Transverse colon (tissue), 4 donors: ENCODE measurements at places on chromosomes 11 and 22. TPM values are rescaled to one million over a fixed set of nuclear protein-coding genes. Genes with fewer than 3 reads are reported as not detected.

The TMEM191B gene
- total RNA-seq: 49.2 TPM

DNA sequence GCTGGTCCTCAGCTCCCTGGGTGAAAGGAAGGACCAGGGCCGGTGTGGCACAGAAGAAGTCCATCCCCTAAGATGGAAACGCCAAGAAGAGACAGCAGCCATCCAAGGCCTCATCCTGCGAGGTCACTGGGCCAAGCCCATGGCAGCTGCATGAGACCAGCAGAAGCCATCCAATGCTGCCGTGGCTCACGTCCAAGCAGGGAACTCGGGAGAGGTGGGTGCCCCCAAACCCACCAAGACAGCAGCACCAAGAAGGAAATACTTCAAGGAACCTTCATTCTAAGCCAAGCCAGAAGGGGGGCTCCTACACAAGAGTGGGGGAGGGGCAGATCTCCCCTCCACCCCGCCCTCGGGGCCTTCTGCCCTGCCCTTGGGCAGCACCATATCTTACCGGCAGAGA is 49.6 kb downstream of the IGSF9B start:
- H3K27me3 ChIP-seq: no peaks in the 10 kb centered on the region
- no peak overlapping the region for H3K4me3 ChIP-seq
- H3K27ac ChIP-seq: no peak overlapping the region
- H3K4me1 ChIP-seq: no peaks in the 10 kb centered on the region

GRCh38 chr11:77211040-77211451 is 83.0 kb downstream of the MYO7A start:
- no peak for DNase-seq
- no peaks in the 10 kb centered on the region for H3K27me3 ChIP-seq
- no peak overlapping the region for H3K27ac ChIP-seq
- H3K4me1 ChIP-seq: no peaks in the 10 kb centered on the region
- H3K36me3 ChIP-seq: no peaks in the 10 kb centered on the region
- H3K4me3 ChIP-seq: no peak overlapping the region

The OR5A1 gene
- not detected for total RNA-seq

GRCh38 chr22:19760951-19761724 is 560 bp downstream of the TBX1 start:
- peak overlapping the region; percentile 24 for H3K4me3 ChIP-seq
- H3K27ac ChIP-seq: no peak overlapping the region
- H3K27me3 ChIP-seq: peaks cover 93% of the 10 kb centered on the region

- peaks cover 50% of the 10 kb centered on the region for H3K4me1 ChIP-seq
- H3K36me3 ChIP-seq: no peaks in the 10 kb centered on the region
- H3K4me3 ChIP-seq: no peak overlapping the region
These were observed 37.9 kb upstream of the PRR5 start for GRCh38 chr22:44664149-44664548.

DNA sequence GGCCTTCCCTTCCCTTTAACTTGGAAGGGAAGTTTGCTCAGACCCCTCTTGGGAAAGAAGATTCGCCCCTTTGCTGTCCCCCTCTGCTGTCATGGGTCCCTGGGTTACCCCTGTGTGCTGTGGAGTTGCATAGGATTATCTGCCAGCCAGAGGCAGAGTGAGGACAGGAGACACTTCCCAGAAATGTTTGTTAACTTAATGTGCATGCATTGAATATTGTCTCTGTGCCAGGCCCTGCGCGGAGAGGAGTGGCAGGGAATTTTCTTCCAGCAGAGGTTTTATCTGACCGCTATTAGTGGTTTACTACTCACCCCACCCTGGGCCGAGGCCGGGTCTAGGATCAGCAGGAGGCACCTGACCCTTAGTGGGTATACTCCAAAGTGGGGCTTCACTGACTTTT is 894.8 kb downstream of the TBC1D22A start:
- H3K4me1 ChIP-seq: no peaks in the 10 kb centered on the region
- no peak overlapping the region for H3K27ac ChIP-seq
- no peak for DNase-seq
- H3K4me3 ChIP-seq: no peak overlapping the region
- H3K27me3 ChIP-seq: no peaks in the 10 kb centered on the region

GRCh38 chr11:8605971-8606563 is 12.0 kb upstream of the STK33 start:
- H3K4me1 ChIP-seq: no peaks in the 10 kb centered on the region
- DNase-seq: no peak

DNA sequence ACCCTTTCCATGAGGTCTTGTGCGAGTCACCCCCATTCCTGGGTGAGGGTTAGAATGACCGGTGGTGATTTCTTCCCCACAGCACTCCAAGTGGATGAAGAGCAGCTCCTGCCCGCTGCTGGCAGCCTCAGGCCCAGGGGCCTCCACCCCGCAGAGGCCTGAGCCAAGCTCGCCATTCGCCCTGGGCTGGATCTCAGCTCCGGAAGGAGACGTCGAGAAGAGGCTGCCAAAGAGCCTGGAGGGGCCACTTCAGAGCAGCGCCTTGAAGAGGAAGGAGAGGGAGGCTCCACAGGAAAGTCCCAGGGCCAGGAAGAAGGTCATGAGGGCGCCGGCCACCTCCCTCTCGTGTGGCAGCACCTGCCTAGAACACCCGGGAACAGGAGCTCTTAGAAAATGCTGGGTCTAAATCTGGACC is 8.4 kb downstream of the SLC29A2 start:
- H3K4me3 ChIP-seq: no peak overlapping the region
- no peak for DNase-seq
- H3K27ac ChIP-seq: no peak overlapping the region
- no peaks in the 10 kb centered on the region for H3K4me1 ChIP-seq
- H3K36me3 ChIP-seq: no peaks in the 10 kb centered on the region

DNA sequence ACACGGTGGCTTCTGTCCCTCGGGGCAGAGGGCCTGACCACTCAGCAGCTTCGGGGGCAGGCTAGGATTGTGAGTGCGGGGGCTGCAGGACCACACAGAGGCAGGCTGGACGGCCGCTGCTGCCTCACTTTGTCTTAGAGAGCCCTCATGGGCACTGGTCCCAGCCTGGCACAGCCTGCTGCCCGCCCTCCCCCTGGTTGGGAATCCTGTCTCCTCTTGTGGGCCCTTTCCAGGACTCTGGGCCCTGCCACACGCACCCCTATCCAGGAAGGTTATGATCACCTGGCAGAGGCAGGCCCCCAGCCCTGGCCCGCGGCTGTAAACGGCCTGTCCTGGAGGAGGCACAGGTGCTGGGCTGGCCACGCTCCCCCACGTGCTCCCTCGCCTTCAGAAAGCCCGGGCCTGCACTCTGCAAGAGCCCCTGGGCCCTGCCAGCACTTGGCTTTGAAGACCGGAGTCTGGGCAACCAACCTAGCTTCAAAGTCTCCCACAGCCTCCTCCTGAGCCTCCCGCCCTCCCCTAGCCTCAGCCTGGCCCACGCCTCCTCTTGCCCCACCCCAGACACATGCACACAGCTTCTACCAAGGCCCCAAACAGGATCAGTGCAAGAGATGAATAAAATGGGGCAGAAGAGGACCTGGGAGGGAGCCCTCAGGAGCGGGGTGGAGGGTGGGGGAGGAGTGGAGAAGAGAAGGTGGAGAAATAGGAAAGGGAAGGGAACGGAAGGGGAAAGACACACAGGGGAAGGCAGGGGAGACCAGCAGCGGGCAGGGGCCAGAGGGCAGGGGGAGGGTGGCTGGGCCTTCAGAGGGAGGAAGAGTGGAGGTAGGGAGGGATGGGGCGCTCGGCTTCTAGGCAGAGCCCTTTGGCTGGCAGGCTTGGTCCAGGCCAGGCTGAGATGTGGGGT is 31.0 kb downstream of the SYT7 start:
- H3K36me3 ChIP-seq: no peaks in the 10 kb centered on the region
- no peak for DNase-seq
- H3K4me1 ChIP-seq: no peaks in the 10 kb centered on the region
- peaks cover 56% of the 10 kb centered on the region for H3K27me3 ChIP-seq

- no peaks in the 10 kb centered on the region for H3K27me3 ChIP-seq
- H3K36me3 ChIP-seq: no peaks in the 10 kb centered on the region
- H3K27ac ChIP-seq: no peak overlapping the region
- DNase-seq: no peak
- no peak overlapping the region for H3K4me3 ChIP-seq
These were observed 55.8 kb downstream of the MS4A13 start for GRCh38 chr11:60570970-60571369.

DNA sequence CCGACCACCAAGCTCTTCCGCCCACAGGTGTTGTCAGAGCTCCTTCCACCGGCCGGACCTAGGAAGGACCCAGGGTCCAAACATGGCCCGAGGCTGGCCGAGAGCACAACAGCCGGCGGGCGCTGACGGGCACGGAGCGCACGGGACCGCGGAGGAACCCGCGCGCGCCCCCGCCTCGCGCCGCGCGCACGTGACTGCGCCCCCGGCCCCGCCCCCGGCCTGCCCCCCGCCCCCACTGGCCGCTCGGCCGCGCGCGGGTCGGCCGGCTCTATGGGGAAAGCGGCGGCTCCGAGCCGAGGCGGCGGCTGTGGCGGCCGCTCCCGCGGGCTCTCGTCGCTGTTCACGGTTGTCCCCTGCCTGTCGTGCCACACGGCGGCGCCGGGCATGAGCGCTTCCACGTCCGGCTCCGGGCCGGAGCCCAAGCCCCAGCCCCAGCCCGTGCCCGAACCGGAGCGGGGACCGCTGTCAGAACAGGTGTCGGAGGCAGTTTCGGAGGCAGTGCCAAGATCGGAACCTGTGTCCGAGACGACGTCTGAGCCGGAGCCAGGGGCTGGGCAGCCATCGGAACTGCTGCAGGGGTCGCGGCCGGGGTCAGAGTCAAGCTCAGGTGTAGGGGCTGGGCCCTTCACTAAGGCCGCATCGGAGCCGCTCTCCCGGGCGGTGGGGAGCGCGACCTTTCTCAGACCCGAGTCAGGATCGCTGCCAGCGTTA is at the start of gene OSBP2:
Gene OSBP2, plus strand, starts transcription at position 235 of the 711 bp plus-strand sequence. Its CDS starts 36 bp downstream, at position 271.
- peaks cover 10% of the 10 kb centered on the region for H3K4me1 ChIP-seq
- peak within 1 kb of the TSS; percentile 66 for H3K4me3 ChIP-seq
- DNase-seq: peak; percentile 56
- H3K36me3 ChIP-seq: no peaks in the 10 kb centered on the region
- no peaks in the 10 kb centered on the region for H3K27me3 ChIP-seq

DNA sequence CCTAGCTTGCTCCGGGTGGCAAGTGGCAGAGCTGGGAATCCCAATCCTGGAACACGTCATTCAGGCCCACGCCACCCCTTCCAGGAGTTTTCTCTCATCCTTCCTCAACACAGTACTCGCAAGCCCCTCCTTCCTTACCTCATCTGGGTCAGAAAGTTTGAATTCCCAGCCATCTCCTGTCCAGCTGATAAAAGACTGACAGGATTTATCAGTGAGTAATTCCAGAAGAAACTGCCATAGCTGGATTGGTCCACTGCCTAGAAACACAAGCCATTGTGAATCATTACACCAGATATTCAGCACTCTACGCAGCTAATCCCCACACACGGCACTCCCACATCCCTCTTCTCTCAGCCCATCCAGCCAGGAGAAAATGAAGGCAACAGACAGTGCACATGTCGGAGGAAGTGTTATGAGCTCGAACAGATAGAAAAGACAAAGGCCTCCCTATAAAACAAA is 124.0 kb downstream of the ETS1 start:
- H3K4me3 ChIP-seq: no peak overlapping the region
- DNase-seq: no peak
- H3K27ac ChIP-seq: peak overlapping the region; percentile 52
- H3K36me3 ChIP-seq: no peaks in the 10 kb centered on the region
- H3K4me1 ChIP-seq: peaks cover 32% of the 10 kb centered on the region

The GNG3 gene
- total RNA-seq: 0.64 TPM

GRCh38 chr11:76115555-76115954 is 90.7 kb downstream of the WNT11 start:
- H3K36me3 ChIP-seq: no peaks in the 10 kb centered on the region
- no peak for DNase-seq
- H3K4me1 ChIP-seq: peaks cover 7% of the 10 kb centered on the region
- no peaks in the 10 kb centered on the region for H3K27me3 ChIP-seq
- H3K4me3 ChIP-seq: no peak overlapping the region
- no peak overlapping the region for H3K27ac ChIP-seq

DNA sequence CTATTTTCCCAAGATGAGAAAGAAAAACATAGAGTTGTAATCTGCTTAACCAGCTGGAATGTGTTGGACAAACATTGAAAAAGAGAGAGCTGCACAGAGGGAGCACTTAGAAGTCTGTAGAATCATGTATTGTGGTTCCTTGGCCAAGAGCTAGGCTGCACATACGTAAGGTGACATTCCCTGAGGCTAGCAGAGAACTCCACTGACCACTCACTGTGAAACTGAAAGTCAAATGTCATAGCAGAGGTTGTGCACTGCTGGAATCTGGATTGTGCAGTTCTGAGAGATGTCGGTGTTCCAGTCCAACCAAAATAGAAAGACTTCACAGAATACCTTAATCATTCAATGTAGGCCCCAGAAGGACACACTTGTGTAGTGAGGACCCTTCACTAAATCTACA is 772.8 kb upstream of the RAG2 start:
- no peaks in the 10 kb centered on the region for H3K27me3 ChIP-seq
- H3K4me1 ChIP-seq: no peaks in the 10 kb centered on the region
- H3K4me3 ChIP-seq: no peak overlapping the region
- H3K27ac ChIP-seq: no peak overlapping the region
- DNase-seq: no peak
- no peaks in the 10 kb centered on the region for H3K36me3 ChIP-seq

DNA sequence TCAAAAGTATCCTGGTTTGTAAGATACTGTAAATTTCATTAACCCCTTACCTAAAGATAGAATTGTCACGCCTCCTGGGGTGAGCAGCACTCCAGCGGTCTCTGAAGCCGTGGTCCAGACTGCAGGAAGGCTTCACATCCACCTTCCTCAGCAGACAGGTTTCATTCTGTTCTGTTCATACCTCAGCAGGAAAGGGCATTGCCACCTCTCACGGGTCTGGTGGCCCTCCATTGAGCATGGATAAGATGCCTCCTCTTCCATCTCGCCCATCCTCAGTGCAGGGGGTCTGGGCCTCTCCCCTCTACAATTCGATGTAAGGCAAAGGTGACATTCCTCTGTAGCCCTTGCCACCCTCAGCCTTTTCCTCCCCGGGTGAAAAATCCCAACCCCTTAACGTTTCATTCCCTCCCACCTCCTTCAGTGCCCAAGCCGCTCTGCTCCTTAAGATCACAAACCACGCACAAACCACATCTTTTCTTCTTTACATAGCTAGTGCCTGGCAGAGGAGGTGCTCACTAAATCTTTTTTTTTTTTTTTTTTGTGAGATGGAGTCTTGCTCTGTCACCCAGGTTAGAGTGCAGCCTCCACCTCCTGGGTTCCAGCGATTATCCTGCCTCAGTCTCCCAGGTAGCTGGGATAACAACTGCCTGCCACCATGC is 28.5 kb downstream of the RPUSD4 start:
- no peaks in the 10 kb centered on the region for H3K36me3 ChIP-seq
- H3K27ac ChIP-seq: no peak overlapping the region
- no peaks in the 10 kb centered on the region for H3K27me3 ChIP-seq
- H3K4me1 ChIP-seq: no peaks in the 10 kb centered on the region

GRCh38 chr11:69108559-69108958 is 47.2 kb upstream of the SMIM38 start:
- H3K27me3 ChIP-seq: no peaks in the 10 kb centered on the region
- H3K36me3 ChIP-seq: no peaks in the 10 kb centered on the region
- no peak overlapping the region for H3K27ac ChIP-seq
- H3K4me1 ChIP-seq: no peaks in the 10 kb centered on the region

DNA sequence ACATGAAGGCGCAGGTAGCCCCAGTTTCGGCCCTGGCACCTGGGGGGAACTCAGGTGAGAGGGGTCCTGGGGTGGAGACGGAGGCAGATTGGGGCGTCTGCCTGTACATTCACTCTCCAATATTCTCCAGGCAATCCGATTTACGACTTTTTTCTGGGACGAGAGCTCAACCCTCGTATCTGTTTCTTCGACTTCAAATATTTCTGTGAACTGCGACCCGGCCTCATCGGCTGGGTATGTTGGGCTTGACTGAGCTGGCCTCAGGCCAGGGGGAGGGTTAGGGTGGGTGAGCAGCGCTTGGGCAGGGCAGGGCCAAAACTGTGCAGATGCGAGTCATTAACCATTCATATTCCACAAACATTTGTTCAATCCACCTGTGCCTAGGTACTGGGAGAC is 1.7 kb downstream of the TM7SF2 start:
- H3K4me1 ChIP-seq: peaks cover 20% of the 10 kb centered on the region
- H3K27ac ChIP-seq: peak overlapping the region; percentile 83
- H3K4me3 ChIP-seq: peak overlapping the region; percentile 37
- no peaks in the 10 kb centered on the region for H3K27me3 ChIP-seq
- no peak for DNase-seq
- no peaks in the 10 kb centered on the region for H3K36me3 ChIP-seq
